ENCODE measurements at places on chromosomes 3 and 15. TPM values are rescaled to one million over a fixed set of nuclear protein-coding genes. Genes with fewer than 3 reads are reported as not detected.
A peak's percentile ranks its signal among the peaks of the same experiment; 100 is the strongest.

GRCh38 chr15:89364341-89364740, 29.7 kb upstream of the POLG start:
- DNase-seq, result no peak

DNA sequence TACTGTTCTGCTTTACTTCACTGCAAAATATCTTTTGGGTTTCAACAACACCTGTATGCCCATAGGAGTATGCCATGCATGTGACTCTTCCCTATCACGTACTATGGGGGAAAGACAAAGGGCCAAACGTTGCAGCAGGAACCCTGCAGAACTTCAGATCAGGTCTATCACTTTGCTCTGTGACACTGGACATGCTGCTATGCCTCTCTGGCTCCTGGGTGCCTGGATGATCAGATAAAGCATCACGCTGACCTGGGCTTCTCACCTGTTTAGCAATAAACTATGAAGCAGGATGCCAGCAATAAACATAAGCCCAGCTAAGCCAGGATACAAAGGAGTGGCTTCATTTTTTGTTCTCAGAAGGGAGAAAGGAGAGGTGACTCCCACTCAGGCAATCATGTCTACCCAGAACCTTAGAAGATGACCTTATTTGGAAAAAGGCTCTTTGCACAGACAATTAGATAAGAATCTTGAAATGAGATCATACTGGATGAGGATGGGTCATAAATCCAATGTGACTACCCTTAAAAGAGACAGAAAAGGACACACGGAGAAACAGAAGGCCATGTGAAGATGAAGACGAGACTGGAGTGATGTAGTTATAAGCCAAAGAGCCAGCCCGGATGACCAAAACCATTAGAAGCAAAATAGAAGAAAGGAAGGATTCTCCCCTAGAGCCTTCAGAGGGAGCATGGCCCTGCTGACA, 19.3 kb downstream of the POMGNT2 start:
- no peak for DNase-seq

GRCh38 chr3:53506110-53506762, 11.8 kb downstream of the CACNA1D start:
- DNase-seq, result no peak

DNA sequence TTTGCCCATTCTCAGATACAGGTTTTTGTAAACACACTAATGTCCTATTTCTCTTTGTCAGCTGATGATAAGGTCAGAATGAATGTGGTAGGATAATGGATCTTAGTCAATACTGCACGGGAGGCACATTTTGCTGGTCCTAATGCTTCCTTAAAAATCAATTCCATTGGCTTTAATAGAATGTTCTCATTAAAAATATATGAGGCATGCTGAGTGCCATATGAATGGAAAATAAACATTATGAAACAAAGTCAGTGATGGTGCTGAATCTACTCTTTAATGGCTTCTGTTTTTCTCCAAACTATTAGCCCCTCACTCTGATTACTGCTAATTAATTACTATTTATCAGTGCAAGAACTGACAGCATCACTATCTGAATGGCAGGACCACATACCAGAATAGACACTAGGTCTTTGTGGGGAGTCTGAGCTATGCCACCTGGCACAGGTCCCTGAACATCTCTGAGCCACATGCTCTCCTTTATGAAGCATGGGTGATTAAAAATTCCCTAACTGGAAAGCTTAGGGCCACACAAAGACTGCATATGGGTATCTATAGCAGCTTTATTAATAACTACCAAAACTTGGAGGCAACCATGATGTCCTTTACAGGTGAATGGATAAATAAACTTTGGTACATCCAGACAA, 278.9 kb downstream of the MEX3B start:
- DNase-seq, result no peak

GRCh38 chr3:49623071-49623470, 51.1 kb upstream of the APEH start:
- no peak for DNase-seq

GRCh38 chr15:37056177-37057121, 43.9 kb downstream of the MEIS2 start:
- peak; percentile 81 for DNase-seq

DNA sequence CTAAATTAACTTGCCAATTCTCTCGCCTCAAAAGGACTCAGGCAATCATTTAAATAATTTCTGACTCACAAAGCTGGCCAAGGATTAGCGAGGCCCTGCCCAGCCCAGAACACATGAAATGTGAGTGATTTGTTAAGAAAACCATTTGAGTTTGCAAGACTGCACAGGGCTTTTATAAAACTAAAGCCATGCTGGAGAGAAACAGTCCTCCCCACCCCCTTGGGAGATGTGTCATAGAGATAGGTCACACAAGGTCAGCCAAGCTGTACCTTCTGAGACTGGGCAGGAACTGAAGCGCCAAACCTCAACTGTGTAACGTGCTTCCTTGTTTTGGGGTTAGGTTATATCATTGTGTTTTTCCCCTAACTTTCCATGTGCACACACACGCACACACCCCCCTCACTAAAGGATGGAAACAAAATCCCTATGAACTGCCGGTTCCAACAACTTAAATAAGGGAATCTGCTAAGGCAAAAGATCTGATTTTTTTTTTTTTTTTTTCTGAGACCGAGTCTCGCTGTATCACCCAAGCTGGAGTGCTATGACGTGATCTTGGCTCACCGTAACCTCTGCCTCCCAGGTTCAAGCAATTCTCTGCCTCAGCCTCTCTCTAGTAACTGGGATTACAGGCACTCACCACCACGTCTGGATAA, 8.1 kb downstream of the SPATA12 start:
- DNase-seq, result peak; percentile 89

DNA sequence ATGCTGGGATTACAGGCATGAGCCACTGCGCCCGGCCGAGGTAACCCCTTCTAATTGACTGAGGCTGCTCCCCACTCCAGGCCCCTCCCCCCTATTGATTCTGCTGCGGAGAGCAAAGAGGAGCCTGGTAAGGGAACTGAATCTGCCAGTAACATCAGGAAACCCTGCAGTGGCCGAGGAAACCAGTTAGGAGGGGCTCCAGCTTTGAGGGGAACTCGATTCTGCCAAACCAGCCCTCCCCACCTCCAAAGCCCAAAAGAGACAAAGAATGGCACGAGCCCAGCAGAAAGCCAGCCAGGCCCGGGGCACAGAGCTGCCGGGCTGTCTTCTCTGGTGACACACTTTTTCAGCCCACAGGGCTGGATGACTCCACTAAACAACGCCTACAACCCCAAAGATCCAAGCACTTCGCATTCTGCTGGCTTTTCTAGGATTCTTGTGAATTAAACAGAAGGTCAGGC, 15.0 kb upstream of the ACAD9 start:
- no peak for DNase-seq

DNA sequence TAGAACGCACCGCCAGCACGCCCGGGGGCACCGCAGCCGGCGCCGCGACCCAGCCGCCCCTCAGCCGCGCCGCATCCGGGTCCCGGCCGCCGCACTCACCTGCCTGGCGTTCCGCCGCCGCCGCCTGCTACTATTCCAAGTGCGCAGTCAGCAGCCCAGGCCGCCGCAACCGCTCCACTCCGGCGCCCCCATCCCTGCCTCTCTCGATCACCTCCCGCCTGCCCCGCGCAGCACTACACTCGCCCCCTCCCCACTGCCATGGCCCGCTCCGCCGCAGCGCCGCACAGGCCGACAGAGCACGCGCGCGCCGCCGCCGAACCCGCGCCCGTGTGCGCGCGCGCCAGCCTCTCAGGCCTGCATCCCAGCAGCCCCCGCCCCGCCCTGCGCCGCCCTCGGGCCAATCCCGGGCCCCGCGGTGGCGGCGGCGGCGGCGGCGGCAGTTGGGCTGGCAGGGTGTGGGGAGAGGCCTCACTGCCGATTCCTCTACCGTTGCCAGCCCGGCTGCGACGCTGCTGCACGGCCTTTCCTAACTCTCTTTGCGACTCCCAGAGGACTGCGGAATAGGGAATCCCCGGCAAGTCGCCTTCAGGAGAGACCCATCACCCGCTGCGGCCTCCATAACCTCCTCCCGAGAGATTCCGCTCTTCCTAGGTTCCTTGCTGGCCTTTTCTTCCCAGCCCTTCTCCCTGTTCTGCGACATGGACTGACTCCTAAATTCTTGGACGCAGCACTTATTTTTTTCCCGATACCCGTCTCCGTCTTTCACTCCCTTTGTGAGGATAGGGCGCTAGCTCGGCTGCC, at the start of gene PIK3CB:
TSS of gene PIK3CB (minus strand) at position 333 of the 801 bp plus-strand sequence. CDS start 75,585 bp downstream, outside the sequence.
- DNase-seq, result peak; percentile 97

DNA sequence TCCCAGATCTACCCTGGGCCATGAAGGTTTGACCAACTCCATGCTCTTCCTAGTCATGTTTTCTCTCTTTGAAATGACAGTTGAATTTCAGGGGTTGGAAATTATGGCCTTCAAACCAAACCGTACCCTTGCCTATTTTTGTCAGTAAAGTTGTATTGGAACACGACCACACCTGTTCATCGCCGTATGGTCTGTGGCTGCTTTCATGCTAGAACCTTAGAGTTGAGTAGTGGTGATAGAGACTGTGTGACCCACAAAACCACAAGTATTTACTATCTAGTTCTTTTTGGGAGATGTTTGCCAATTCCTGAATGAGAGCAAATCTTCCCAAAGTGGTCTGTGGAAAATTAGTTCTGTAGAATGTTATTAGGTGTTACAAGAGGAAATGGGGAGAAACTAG, 24.0 kb upstream of the STARD5 start:
- no peak for DNase-seq

DNA sequence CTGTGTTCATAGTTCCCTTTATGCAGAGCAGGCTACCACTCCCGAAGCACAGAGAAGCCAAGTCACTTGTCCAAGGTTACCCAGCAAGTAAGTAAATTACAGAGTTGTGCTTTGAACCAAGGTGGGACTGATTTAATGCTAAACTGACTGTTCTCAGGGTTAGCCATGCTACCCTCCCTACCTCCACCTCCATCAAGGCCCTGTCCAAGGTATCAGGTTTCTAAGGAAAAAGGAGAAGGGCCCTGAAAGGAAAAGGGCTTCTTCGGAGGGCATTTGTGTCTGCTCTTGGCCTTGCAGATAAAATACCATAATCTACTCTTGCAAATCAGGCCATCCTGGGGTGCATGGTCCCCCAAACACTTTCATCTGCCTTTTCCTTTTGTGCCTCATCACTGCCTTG, 288.1 kb upstream of the LRRFIP2 start:
- no peak for DNase-seq

RBP2 gene
- total RNA-seq, result not detected

ACAN gene
- 13.5 TPM for total RNA-seq

IL17RB gene
- 0.46 TPM for total RNA-seq

SLC24A5 gene
- not detected for total RNA-seq

KLF15 gene
- total RNA-seq, result 10.6 TPM

GNL3 gene
- total RNA-seq, result 46.1 TPM

SNAPC5 gene
- total RNA-seq, result 19.5 TPM
